Sciatic nerve (tissue), 2 donors: ENCODE measurements at places on chromosomes 11 and 22.

GRCh38 chr11:59173964-59174663, 2.2 kb downstream of the DTX4 start:
- DNase-seq: no peak

- DNase-seq: no peak
Observed at GRCh38 chr11:34928268-34928959, 12.0 kb downstream of the PDHX start.

- no peak for DNase-seq
Observed at GRCh38 chr11:46271875-46272815, 5.3 kb upstream of the CREB3L1 start.

DNA sequence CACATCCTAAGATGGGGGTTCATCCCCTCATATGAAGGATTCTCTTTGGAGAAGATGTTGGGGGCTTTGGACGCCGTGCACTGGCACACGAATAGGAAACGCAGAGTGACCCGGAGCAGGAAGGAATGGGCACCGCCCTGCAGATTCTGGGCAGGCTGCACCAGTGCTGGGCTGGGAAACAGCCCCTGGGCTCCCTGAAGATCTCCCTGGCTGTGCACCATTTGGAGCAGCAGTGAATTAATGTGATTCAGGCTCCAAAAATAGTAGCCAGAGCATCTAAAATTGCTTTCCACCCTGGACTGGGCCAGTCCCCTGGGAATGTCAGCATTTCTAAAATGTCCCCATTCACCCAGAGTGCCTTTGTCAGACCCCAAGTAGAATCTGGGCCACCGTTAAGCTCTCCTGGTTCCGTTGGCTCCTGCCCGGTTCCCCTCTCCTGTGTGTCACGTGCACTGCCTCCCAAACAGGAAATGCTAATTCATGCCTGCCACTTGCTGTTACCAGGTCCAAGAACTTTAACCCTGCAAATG, 18.6 kb downstream of the IRAG1 start:
- no peak for DNase-seq

- DNase-seq: no peak
Observed at GRCh38 chr11:78742430-78742829, 167.8 kb upstream of the NARS2 start.

DNA sequence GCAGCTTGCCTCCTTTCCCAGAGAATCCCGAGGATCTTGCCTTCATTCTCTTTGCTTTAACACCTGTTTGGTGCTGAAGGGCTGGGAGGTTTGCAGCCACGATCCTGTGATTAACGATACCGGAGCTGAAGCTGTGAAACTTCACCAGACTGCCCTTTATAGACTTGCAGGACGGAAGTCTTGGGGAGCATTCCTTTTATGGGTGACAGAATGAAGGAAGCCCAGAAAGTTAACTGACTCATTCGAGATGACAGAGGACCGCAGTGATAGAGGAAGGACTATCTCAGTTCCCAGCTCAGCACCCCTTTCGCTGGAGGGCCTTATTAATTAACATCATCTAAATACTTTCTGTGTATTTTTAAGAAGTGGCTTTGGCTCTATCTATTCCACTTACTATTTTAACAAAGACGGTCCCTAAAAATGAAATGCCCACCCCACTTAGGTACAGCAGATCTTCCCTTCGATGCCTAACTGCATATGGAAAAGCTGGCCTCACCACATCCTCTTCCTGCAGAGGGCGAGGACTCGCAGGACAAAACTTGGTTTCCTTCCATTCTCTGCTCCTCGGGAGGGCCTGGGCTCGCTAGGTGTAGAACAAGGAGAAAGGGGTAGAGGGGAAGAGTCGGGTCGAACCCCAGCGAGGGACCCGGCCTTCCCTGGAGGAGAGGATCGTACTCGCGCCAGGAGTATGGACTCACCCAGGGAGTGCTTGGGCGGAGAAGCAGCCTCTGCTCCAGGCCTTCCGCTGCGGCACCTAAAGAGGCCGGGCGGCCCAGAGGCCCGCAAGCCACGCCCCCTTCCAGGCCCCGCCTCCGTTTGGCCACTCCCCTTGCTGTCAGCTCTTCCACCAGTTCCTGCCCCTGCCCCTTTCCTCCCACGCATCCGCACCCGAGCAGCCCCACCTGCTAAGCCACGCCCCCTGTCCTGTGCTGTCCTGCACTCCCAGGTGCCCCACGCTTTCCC, 30.7 kb upstream of the USP47 start:
- DNase-seq: no peak

DNA sequence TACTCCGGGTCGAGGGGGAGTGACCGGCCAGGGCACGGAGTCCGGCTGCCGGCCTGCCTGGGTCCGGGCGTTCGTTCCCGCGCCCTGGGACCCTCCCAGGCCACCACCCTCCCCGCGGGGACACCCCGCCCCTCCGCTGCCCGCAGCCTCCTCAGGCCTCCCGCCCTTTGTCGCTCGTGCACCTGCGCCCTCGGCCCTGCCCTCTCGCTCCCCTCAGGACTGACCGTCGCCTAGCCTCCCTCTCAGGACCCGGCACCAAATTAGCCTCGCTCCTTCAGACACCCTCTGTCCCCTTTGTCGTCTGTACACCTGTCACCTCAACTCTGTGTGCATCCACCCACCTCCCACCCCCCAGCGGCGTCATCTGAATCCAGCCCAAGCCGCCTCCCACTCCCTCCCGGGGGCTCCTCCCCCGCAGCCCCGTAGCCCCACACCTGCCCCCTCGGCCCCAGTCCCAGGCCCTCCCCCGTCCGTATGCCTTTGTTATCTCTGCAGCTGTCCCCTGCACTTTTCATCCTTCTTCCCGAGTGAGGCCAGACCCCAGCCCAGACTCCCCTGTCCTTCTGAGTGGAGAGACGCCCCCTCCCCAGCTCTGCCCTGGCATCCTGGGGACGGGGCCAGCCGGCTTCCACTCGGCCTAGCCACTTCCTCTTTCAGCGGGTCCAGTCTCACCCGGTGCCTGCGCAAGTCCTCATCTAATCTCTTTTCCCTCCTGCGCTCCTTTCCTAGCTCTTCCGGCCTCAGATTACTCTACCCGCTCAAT, 643 bp downstream of the TIGD3 start:
- no peak for DNase-seq

DNA sequence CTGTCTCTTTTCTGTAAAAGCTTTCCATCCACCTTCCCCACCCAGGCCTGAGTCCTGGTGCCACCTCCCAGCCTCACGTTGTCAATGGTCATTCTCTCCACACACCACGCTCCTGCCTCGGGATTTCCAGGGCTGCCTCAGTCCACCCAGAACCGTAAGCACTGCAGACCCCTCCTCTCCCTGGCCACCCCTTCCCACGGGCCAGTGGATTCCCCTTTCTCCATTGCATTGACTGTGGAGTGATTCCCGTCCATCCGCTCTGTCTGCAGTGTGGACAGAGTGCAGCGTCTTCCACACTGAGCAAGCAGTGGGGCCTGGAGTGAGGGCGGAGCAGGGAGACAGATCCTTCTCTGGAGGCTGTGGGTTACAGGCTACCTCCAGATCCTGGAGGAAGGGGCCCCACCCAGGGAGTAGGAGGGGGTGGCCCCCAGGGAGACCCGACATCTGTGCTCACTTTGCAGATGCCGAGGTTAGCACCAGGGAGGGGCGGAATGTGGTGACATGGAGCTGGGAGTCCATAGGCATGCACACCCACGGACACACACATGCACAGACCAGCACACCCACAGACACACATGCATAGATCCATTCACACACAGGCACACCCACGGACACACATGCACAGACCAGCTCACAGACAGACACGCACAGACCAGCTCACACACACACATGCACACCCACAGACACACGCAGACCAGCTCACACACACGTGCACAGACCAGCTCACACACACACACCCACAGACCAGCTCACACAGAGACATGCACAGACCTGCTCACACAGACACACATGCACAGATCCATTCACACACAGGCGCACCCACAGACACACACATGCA, 109.6 kb upstream of the B3GAT1 start:
- no peak for DNase-seq

- peak; percentile 91 for DNase-seq
Observed at GRCh38 chr11:326842-327580, 6.4 kb upstream of the IFITM3 start.

DNA sequence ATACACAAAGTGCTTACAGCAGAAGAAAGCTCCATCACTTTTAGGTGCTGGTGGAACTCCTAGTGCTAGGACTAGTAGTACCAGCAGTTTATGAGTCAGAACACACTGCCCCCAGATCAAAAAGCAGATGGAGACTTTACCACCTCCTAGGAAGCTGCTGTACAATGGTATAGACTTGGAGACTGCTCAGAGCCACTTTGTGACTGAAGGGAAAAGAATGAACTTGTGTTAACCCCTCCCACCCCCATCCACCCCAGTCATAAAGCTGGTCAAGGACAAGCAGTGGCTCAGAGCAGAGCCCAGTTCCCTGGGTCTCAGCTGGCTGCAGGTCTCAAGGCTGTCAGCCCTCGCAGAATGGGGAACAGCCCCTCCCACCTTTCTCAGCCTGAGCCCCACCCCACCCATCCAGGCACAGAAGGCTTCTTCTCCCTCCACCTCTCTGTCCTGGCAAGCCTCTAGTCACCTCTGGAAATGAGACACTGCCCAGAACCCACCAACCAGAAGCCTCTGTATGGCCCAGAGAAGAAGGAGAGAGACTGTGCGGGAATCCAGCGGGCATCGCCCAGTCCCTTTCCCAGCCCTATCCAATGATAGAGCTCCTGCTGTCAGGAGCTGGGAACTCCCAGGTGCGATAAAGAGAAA, 23.8 kb downstream of the PACSIN2 start:
- peak; percentile 33 for DNase-seq

GRCh38 chr11:123443851-123444623, 14.0 kb downstream of the GRAMD1B start:
- DNase-seq: no peak

- DNase-seq: no peak
Observed at GRCh38 chr22:19174106-19175025, 4.2 kb downstream of the SLC25A1 start.

DNA sequence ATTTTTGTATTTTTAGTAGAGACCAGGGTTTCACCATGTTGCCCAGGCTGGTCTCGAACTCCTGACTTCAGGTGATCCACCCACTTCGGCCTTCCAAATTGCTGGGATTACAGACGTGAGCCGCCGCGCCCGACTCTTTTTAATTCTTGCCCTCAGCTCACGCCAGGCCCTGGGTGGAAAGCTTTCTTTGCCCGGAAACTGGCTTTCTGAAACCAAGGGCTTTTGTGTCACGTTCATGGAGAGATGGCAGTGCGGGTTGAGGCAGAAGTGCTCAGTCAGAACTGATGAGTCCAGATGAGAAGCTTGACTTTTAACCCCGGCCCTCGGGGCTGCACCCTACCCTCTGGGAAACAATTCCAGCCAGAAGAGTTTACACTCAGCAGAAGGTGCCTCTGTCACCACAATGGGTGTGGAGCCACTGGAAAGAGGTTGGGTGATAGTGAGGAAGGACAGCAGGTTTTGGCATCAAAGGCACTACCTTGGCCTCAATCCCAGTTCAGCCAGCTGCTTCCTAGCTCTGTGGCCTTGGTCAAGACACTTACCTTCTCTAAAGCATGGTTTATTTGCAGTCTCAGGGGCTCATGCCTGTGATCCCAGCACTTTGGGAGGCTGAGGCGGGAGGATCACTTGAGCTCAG, 890 bp upstream of the ARFGAP3 start:
- no peak for DNase-seq
